ENCODE measurements at places on chromosomes 12 and 14. TPM values are rescaled to one million over a fixed set of nuclear protein-coding genes. Genes with fewer than 3 reads are reported as not detected.

GRCh38 chr12:89225808-89226411 is 126.4 kb downstream of the DUSP6 start:
- no peak for DNase-seq

The IL22 gene
- not detected for total RNA-seq

DNA sequence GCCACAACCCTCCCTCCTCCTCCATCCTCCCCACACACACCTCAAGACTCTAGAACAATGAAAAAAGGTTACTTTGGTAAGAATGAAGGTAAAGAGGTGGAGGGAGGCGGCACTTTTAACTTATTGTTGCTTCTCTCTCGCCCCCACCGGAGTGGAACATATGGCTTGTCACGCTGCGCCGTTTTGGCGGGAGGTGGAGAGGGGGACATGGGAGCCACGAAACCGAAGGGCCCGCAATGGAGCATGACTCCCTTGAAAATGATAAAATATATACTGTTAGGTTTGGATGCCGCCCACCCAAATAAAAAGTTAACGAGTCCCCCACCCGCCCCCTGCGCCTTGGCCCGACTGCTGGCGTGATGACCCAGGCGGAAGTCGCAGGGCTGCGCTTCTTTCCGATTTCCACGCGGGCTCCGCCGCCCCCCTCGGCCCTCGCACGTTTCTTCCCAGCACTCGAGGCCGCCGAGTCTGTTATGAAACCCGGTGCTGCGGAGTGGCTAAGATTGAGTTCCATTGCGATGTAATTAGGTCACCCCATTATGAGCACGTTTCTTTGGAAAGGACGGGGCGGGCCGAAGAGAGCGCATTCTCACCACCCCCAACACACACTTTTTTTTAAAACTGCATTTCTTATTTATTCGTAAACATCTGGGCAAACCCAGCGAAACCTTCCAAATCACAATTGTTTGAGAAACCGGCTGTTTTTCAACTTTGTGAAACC is 1.4 kb upstream of the ZFP36L1 start:
- peak; percentile 57 for DNase-seq

DNA sequence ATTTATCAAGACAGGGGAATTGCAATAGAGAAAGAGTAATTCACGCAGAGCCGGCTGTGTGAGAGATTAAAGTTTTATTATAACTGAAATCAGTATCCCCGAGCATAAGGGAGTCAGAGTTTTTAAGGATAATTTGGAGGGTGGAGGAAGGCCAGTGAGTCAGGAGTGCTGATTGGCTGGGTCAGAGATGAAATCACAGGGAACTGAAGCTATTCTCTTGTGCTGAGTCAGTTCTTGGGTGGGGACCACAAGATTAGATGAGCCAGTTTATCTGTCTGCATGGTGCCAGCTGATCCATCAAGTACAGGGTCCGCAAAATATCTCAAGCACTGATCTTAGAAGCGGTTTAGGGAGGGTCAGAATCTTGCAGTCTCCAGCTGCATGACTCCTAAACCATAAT is 96.6 kb downstream of the CCDC60 start:
- no peak for DNase-seq

The MUCL1 gene
- total RNA-seq: not detected

The PIWIL1 gene
- total RNA-seq: not detected

The CNTN1 gene
- total RNA-seq: 0.02 TPM

DNA sequence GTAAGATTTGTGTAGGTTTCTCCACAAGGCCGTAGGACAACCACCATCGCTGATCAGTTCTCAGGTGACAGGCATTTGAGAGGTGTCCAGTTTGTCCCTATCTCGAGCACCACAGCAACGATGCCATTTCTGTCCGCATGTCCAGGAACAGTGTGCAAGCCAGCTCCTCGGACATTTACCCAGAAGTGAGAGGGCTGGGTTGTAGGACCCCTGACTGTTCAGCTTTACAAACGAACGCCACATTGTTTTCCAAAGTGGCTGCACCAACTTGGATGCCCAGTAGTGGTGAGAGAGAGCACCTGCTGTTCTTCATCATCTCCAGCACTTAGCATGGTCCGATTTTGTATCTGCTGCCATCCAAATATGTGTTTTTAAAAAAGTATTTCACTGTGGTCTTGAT is 38.6 kb downstream of the CYP46A1 start:
- DNase-seq: no peak

DNA sequence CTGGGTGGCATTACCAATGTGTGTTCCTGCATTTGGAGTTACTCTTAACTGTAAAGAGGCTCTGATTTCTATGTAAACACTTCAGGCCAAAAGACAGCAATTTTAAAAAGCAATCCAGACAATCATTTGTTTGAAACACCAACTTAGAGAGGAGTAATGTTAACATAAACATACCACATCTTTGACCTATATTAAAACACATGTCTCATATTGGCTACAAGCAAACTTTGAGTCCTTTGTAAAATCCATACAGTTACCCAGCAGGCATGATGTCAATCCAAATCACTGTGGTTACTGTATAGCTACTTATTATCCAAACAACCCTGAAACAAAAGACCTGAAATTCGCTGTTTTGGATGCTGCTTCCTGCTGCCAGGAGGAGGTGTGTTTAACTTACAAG is 7.5 kb upstream of the G2E3 start:
- peak; percentile 4 for DNase-seq

The GLS2 gene
- not detected for total RNA-seq

The CCDC38 gene
- 0.04 TPM for total RNA-seq

- no peak for DNase-seq
Measured at GRCh38 chr12:65905405-65905804, 81.1 kb downstream of the HMGA2 start.

- no peak for DNase-seq
Measured at GRCh38 chr12:22530-23201, 43.9 kb upstream of the IQSEC3 start.

- DNase-seq: peak; percentile 87
Measured at GRCh38 chr14:99093532-99094517, 178.2 kb downstream of the BCL11B start.

The PRPF39 gene
- total RNA-seq: 57.0 TPM

DNA sequence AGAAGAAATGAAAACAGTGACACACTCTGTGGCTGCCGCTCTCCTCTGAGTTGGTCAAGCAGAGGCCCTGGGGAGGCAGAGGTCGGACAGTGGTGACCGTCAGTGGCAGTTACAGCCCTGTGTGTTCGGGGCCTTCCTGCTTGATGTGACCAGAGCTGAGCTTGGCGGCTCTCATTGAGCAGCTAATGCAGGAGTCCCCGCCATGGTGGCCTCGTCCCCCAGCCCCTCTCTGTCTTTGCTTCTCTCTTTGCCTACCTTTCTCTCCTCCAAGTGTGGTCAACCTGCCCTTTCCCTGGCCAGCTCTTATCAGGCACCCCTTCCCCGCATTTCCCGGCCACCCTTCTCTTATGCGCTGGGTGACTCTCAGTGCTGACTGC is 362.8 kb downstream of the CACNA1C start:
- no peak for DNase-seq

- no peak for DNase-seq
Measured at GRCh38 chr12:3962631-3963483, 89.7 kb upstream of the PARP11 start.

DNA sequence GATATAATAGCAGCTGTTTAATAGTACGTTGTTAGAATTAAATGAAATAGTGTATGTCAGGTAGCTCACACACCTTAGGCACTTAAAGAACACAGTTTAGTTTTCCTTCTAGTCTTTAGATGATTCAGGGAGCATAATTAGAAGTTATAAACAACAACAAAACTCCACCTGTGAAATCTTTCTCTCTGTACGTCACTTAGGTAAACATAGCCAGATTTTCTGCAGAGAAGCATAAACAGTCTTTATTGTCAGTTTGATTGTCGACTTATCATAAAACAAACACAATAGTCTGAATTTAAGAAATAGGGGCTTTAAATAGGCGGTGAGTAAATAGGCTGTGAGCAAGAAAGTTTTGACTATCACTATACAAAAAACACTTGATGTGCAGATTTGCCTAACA is 84.6 kb upstream of the PKP2 start:
- no peak for DNase-seq

DNA sequence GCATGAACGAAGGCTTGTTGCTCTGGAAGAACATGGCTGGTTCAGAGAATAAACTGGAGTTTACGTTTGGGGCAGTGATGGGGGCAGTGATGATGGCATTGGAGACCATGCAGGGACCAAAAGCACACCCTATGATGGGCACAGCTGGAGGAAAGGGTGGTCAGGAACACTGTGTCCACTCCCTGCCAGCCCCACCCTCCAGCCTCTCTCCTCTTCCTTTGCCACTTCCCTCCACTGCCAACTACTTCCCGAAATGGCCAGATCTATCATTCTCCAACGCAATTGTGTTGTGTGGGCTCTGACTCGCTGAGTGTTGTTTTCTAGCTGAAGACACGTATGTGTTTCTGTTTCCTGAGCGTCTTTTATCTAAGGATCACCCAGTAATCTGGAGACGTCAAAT is 39.3 kb upstream of the GSG1 start:
- DNase-seq: no peak

GRCh38 chr14:83864106-83864505 is 1665.8 kb upstream of the FLRT2 start:
- no peak for DNase-seq

GRCh38 chr14:94111276-94112095 is 950 bp downstream of the IFI27 start:
- no peak for DNase-seq

DNA sequence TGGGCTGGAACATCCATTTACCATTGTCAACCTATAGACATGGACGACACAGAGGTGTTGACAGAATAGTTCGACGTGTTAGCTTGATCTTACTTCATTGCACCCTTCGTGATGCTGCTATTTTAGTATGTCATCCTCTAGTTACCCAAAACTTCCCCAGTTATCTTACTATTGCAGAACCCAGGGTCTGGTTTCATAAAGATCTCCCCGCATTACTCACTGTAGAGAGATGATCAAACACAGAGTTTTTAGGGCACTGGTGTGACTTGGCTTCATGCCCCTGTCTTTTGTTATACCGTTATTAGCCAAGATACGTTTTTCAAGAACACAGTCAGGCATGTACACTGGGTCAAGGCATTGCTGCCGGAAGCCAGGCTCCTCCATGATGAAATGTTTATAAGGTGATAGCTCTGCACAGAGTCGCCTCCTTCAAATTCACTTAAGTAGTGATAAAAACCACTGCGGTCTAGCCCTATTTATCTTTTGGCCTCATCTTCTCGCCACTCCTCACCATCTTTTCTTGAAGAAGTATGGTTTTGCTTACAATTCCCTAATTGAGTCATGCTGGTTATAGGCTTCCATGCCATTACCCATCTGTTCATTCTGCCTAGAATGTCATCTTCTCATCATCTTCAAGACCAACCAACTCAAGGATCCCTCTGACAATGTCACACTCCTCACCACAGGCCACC is 1127.9 kb downstream of the VRK1 start:
- no peak for DNase-seq

The MYL2 gene
- total RNA-seq: 1.1 TPM

- no peak for DNase-seq
Measured at GRCh38 chr12:55906056-55906455, 21.6 kb downstream of the PYM1 start.

DNA sequence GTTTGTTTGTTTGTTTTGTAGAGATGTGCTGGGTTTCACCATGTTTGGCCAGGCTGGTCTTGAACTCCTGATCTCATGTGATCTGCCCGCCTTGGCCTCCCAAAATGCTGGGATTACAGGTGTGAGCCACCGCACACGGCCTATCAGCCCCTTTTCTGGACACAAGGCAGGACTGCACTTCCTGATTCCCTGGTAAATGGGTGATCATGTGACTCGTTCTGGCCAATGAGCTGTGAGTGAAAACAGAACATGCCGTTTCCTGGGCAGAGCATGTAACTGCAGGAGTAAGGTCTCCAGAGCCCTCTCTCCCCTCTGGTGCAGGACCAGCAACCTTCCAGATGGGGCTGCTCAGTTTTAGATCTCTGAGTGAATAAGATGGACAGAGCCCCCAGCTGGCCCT is 92.7 kb downstream of the ITPK1 start:
- DNase-seq: peak; percentile 54

The C12orf42 gene
- not detected for total RNA-seq

GRCh38 chr14:31785574-31785973 is 224.4 kb downstream of the NUBPL start:
- no peak for DNase-seq

The KIF5A gene
- 0.47 TPM for total RNA-seq

The AQP5 gene
- total RNA-seq: not detected

DNA sequence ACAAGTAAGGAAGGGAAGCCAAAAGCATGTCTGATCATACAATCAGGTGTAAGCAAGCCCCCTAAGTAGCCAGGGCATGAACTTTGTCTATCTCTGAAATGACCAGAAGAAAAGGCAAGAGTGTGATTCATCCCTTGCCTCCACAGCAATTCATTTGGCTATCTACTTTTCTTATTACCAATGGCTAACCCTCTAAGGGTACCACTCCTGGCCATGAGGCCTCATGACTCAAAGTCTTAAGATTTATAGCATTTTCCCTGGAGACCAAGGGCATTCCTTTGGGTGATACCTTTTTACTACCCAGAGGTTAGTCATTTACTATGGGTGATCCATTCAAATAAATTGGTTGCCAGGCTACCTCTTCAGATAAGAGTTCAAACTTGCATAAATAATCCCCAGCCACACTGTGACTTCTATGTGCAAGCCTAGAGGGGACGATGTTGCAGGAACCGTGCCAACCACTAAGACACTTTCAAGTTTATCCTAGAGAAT is 1.5 kb upstream of the LGALS3 start:
- no peak for DNase-seq

DNA sequence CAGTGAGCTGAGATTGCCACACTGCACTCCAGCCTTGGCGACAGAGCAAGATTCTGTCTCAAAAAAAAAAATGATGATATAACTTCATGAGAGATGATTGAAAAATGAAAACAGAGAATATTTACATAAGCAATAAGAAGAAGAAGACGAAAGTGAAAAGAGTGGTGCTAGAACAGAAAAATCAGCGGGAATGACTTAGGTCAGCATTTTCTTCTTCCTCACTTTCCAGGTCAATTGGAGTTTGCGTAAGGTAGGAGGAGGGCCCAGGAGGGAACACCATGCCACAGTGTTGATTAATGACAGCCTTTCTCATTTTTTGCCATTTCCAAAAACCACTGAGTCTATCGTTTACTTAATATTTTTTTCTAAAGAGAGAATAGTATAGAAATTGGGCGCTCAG is 200.0 kb downstream of the SLC15A4 start:
- no peak for DNase-seq

DNA sequence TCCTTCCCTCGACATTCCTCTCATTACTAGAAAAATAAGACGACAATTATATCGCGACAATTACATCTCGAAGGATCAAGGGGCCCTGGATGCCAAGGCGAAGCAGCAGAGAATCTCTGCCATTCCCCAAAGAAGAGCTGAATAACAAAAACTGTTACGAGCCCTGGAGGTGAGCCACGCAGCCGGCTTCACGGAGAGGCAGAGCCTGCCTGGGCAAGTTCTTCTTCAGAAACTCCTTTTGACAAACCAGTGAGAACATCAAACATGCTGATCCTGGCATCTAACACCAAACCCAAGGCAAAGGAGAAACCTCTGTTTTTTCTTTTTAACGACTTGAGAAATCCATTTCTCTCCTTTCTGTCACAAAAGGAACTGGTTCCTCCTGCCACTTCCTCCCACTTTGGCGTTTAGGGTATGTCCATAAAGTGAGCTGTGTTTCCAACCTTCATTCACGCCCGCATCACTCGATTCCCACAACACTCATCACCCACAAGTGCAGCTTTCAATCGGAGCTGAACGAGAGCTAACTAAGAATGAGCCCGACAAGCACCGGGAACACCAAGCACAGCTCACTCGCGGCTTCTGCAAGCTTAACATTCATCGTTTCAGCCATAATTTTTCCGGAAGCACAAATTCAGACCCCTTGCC is 21.5 kb downstream of the CCDC88C start:
- no peak for DNase-seq

The KERA gene
- not detected for total RNA-seq

The SLC6A13 gene
- not detected for total RNA-seq

GRCh38 chr12:4261655-4262054 is 11.9 kb upstream of the CCND2 start:
- no peak for DNase-seq
